MM.1S (cell line): ENCODE measurements at places on chromosomes 6 and 20.

DNA sequence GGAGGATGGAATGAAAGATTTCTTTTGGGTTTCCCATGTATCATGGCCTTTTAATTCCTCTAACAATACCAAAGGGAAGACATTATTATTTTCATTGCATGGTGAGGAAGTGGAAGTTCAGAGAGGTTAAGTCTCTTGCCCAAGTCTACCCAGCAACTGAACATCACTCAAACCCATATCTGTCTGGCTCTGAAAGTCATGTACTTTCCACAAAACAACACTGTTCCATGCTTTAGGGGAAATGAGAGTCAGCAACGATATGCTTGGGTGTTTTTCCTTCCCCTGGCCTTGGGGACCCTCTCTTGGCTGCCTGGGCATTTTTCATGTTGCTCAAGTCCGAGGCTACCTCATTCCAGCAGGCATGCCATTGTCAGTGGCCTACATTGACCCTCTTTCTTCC is 118.8 kb downstream of the ADTRP start:
- no peak for DNase-seq

- DNase-seq: no peak
Measured at GRCh38 chr20:35206802-35207201, 19.7 kb upstream of the MMP24 start.

DNA sequence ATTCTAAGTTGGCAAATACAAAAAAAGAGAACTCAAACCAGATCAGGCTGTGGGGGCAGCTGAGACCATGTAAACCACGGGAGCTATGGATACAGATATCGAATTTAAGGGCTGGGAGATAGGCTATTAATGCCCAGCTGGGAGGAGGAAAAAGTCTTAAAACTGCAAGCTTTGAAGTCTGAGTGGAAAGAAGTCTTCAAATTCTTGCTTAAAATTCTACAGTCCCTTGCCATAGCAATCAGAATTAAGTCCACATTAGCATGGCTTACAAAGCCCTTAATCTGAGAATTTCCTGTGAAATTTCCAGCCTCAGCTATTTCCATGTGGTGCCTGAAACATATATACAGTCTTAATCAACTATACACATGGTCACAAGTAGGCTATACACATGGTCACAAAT is 465.0 kb upstream of the HSF2 start:
- no peak for DNase-seq

DNA sequence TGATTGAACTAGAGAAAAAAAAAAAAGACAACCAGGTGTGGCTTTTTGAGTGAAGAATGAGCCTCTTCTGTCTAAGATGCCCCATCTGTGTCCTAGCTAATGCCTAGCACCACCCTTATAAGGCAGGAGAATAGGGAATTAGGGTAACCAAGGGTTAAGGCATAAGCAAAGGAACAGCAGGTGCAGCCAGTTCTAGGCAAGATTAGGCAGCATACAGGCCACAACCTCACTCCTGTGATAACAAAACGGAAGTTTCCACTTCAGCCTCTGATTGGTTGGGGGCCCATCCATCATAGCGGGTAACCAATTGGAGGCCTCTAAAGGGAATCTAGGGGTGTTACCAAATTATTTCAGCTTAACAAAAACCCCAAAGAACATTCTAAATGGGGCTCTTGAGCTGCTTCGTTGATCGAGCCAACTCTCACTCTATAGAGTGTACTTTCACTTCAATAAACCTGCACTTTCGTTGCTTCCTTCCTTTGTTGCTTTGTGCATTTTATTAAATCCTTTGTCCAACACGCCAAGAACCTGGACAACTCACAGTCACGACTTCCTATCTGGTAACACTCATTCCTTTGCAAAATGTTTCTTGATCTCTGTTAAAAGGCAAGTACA is 61.9 kb upstream of the TAGAP start:
- DNase-seq: peak; percentile 78

GRCh38 chr20:59322081-59322480 is 21.7 kb downstream of the EDN3 start:
- DNase-seq: no peak

DNA sequence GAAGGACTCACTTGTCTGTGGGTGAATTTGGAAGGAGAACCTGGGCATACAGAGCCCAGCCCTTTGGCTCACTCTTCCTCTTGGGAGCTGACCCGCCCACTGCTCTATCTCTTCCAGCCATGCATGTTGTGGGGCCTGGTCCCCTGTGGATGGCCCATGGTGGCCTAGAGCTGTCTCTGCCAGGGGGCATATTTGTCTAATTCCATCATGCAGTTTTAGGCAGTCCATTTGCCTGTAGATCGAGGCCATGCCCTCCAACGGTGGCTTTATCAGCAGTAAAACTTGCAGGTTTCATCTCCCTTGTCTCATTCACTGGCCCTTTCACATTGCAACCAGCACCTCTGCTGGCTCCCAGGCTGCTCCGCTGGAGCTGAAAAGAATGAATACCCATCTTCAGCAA is 12.9 kb upstream of the EZR start:
- DNase-seq: no peak

- no peak for DNase-seq
Measured at GRCh38 chr6:170041526-170041925, 249.4 kb downstream of the DLL1 start.

- no peak for DNase-seq
Measured at GRCh38 chr6:52564856-52565255, 12.0 kb downstream of the TRAM2 start.

DNA sequence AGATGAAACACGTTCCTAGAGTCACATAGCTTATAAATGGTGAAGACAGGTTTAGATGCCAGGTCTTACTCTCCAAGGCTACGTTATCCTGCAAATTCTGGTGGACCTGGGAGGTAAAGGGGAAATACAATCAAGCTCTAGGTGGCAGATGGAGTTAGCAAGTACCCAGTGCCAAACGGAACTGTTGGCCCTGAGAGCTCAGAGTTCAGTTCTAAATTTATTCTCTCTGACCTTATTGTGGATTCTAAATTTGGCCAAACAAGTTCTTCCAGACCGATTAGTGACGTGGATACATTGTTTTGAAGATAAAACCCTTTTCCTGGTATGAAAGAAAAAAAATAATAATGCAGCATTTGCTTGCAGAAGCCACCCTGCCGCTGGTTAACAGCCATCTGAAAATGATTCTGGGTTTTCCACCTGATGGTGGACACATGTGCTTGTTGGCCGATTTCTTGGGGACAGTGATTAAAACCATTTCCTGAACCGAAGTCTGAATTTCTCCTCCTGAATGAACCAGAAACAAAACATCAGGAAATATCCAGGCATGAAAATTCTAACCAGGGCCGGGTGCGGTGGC is 32.5 kb downstream of the RIPOR3 start:
- no peak for DNase-seq

GRCh38 chr6:37115236-37115895 is 54.6 kb upstream of the PIM1 start:
- no peak for DNase-seq
